ENCODE measurements at places on chromosomes 5 and 9. TPM values are rescaled to one million over a fixed set of nuclear protein-coding genes. Genes with fewer than 3 reads are reported as not detected.

GRCh38 chr9:110825950-110826349 is 157.4 kb downstream of the MUSK start:
- no peak for DNase-seq

- no peak for DNase-seq
Observed at GRCh38 chr9:127004946-127005769, 90.6 kb downstream of the RALGPS1 start.

GRCh38 chr5:154758977-154759376 is 3.8 kb downstream of the LARP1 start:
- DNase-seq = no peak

DNA sequence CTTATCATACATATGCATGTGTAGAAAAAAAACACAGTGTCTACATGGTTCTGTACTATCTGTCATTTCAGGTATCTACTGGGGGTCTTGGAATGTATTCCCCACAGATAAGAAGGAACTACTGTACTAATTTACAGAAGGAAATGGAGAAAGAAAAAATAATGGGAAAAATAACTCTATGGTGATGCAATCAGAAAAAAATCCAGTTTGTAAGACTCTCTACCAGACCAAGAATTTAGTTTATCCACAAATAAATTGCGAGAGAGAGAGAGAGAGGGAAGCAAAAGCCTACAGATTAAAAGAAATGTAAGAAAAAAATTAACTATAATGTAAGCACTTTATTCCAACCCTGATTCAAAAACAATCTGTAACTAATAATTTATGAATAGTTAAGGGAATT is 708.6 kb upstream of the ZNF608 start:
- no peak for DNase-seq

CSF2 gene
- total RNA-seq = not detected

TAF11L10 gene
- not detected for total RNA-seq

HMMR gene
- total RNA-seq = 112 TPM

All from OCI-LY7 (cell line).